T-helper 9 cell (primary cell): ENCODE measurements at places on chromosomes 6 and 20.

- DNase-seq, result no peak
Measured at GRCh38 chr20:7841291-7841970, 98.8 kb downstream of the HAO1 start.

DNA sequence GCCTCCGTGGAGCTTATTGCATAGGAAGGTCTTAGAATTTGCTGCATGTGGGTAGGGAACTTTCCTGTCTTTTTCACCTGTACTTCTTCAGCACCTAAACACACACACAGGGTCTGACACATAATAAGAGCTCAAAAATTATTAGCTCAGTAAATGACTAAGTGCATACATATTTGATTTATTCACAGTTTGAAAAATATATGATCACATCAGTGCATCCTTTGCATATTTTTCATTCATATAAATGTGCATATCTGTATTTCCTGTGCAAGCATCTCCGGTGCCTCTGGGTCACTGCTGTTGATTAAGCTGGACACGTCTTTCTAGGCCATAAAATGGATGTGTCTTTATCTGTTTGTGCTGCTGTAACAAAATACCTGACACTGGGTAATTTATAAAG, 234.7 kb downstream of the UST start:
- no peak for DNase-seq

- DNase-seq, result peak; percentile 86
Measured at GRCh38 chr6:42547407-42548329, 16.2 kb upstream of the UBR2 start.

DNA sequence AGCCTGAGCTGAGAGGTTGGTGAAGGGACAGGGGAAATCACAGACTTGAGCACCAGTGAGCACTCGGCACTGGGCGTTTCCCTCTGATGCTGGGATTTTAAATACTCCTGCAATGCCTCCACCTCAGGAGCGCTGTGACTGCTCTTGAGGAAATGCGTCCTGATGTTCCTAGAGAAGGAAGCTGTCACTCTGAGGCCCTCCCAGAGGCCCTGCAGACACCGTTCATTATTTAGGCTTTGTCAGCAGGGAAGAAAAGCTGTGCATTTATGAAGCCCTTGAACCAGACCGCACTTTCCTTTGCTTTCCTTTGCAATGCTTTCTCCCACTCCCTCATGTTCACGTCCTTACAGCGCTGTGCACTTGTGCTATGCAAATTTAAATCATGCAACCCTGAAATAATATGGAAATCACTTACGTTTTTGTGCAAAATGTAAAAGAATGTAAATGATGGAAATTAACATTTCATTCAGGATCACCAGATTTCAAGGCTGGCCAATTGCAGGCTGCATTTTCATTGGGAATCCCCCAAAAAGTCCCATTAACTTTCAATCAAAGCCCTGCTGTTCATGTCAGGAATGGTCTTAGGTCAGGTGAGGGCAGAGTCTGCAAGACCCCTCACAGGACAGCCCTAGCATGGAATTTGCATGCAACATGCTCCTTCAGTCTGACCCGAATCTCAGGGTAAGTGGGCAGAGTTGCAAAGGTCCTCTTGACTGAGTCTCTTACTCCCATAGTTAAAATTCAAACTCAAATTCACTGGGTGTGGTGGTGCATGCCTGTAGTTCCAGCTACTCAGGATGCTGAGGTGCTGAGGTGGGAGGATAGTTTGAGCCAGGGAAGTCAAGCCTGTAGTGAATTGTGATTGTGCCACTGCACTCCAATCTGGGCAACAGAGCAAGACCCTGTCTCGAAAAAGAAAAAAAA, 45.8 kb upstream of the SYNDIG1 start:
- no peak for DNase-seq

- no peak for DNase-seq
Measured at GRCh38 chr6:2784061-2784460, 18.9 kb downstream of the WRNIP1 start.

GRCh38 chr20:20259533-20259932, 108.4 kb upstream of the INSM1 start:
- no peak for DNase-seq

GRCh38 chr6:113461153-113461932, 395.8 kb upstream of the MARCKS start:
- no peak for DNase-seq

DNA sequence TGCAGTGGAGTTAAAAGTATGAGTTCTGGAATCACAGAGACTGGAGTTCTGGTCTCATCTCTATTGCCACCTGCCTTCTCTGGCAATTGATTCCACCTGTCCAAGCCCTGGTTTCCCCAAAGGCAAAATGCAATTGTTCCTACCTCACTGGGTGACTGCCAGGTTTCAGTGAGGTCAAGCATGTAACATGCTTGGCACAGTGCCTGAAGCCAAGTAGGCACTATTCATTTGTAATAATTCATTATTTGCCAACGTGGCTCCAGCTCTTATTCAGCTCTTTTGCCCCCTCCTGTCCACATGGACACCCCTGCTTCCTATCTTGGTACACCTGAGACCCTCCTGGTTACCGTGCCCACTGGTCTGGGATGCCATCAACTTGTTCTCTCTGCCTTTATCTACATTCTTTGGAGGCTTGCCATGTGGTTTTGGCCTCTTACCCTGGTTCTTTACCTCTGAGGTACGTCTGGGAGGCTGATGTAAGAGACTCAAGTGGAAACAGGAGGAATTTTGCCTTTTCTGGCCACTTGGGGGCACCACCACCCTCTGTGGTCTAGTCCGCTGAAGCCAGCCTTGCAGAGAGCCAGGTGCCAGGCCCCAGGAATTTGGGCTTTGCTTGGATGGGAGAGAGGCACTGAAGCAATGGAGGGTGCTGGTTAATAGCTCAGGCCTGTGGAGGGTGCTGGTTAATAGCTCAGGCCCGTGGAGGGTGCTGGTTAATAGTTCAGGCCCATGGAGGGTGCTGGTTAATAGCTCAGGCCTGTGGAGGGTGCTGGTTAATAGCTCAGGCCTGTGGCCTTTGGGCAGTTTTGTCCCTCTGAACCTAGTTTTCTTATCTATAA, 1.7 kb downstream of the KCNK15 start:
- peak; percentile 25 for DNase-seq

GRCh38 chr20:38165089-38165965, at the start of gene TGM2:
Gene TGM2, minus strand, starts transcription at chr20:38165270. Its CDS starts 72 bp downstream, at chr20:38165198.
- DNase-seq, result peak; percentile 18

GRCh38 chr6:30954631-30955366, 14.0 kb downstream of the MUCL3 start:
- DNase-seq, result no peak

GRCh38 chr6:3820563-3820962, 28.6 kb upstream of the FAM50B start:
- no peak for DNase-seq

- DNase-seq, result no peak
Measured at GRCh38 chr20:5757949-5758348, 7.7 kb downstream of the SHLD1 start.

- no peak for DNase-seq
Measured at GRCh38 chr6:101294676-101295075, 98.8 kb upstream of the GRIK2 start.

- no peak for DNase-seq
Measured at GRCh38 chr6:82612475-82613039, 248.9 kb downstream of the TPBG start.

DNA sequence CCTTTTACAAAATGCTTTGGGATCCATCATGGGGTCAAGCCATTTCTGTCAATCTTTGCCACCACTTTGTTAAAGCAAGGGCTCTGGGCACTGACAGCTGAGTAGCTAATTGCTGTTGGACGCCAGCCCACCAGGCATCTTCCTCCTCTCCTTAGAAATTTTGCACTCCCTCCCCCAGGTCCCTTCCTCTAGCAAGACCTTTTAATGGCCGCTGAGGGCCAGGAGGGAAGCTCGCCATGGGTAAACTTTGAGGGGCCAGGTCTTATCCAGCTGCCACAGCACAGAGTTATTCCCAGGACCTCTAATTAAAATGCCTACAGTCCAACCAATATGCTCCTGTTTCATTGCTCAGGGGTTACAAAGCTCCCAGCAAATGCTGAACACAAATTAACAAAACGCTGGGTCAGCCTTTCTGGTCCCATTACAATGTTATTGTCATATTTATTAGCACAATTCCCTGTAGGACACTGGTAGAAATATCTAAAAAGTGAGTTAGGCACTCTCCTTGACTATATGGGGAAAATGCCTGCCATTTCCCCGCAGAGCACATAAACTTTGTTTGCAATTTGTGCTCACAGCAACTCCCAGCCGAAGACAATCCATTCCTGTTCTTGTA, 16.8 kb downstream of the SCML4 start:
- DNase-seq, result no peak

GRCh38 chr20:5886788-5887187, 63.5 kb downstream of the TRMT6 start:
- DNase-seq, result no peak

DNA sequence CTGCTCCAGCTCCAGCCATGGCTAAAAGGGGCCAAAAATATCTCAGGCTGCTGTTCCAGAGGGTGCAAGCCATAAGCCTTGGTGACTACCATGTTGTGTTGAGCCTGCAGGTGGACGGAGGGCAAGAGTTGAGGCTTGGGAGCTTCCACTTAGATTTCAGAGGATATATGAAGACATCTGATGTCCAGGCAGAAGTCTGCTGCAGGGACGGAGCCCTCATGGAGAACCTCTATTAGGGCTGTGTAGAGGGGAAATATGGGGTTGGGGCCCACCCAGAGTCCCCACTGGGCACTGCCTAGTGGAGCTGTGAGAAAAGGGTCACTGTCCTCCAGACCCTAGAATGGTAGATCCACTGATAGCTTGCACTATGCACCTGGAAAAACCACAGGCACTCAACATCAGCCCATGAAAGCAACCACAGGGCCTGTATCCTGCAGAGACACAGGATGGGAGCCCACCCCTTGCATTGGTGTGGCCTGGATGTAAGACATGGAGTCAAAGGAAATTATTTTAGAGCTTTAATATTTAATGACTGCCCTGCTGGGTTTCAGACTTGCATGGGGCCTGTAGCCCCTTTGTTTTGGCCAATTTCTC, 70.5 kb downstream of the NINL start:
- DNase-seq, result no peak

DNA sequence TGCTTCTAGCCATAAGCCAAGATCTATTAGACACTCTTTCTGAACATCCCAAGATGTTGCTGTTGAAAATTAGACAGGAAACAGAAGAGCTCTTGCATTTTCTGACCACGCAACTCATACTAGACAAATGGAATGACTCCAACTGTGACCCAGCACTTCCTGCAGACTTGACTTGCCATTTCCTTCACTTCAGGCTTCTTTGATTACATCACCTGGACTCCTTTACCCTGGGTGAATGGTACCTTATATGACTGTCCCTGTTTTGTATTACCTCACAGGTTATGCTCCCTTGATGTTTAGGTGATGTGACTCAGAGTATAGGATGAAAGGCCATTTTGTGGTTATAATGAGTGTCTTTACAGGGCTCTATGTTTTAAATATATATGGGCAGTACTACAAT, 236.1 kb downstream of the BMP2 start:
- no peak for DNase-seq

- DNase-seq, result no peak
Measured at GRCh38 chr20:19252451-19253120, 40.1 kb downstream of the SLC24A3 start.

GRCh38 chr6:54971825-54972224, 125.3 kb downstream of the FAM83B start:
- no peak for DNase-seq

DNA sequence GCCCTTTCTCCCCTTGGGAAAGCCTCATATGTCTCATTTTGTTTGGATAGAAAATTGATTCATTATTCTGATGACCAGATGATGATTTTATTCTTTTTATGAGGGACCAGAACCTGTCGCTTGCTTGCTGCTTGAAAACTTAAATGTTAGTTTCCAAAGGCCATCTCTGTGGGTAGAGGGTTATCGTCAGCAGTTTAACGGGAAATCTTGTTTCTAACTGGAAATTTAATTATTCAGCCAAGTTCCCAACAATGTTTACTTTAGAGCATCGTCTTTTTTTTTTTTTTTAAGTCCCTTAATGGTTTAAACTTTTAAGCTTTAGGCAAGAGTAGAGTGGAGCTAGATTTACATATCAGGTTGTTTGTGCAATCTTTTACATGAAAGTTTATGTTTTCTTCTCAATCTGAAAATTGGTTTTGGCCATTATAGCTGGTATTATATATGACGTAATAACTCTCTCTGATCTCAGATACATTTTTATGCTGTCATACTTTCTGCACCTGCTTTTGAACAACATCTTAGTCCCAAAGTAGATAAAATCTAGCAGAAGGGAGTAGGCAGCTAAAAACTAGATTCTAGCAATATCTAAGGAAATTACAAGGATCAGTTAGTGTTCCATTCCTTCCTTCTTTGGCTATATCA, 93.9 kb downstream of the FOXO3 start:
- no peak for DNase-seq

- DNase-seq, result no peak
Measured at GRCh38 chr6:160430751-160431150, 82.6 kb downstream of the SLC22A3 start.

GRCh38 chr6:36605560-36606391, 11.6 kb downstream of the SRSF3 start:
- DNase-seq, result no peak

DNA sequence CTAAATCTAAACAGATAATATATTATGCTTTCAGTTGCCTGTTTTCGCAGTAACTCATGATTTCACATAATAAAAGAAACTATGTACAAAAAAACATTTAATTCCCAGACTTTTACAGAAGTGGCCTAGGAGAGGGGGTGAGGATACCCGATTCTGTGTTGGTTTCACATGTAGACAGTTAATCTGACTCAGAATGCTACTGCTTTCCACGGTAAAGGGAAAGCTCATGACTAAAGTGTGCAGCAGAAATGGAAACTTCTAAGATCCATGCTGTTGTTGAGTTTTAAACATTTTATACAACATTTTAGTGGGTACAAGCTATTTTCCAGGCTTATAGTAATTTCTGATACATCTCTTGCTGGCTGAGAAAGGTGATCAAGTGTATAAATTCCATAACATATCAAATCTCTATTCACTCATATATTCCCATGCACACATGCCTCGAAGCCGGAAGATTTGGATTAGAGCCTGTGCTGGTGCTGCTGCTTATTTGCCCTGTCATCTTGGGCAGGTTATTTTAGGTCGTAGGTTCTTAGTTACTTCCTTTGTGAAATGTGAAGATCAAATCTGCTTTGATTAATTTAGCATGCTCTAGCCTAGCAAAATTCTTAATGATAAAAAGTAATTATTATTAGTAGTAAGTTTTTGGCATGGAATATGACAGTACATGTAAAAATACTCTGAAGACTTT, 896.7 kb upstream of the MAP3K7 start:
- no peak for DNase-seq

- no peak for DNase-seq
Measured at GRCh38 chr6:3273707-3274521, 15.2 kb downstream of the PSMG4 start.

DNA sequence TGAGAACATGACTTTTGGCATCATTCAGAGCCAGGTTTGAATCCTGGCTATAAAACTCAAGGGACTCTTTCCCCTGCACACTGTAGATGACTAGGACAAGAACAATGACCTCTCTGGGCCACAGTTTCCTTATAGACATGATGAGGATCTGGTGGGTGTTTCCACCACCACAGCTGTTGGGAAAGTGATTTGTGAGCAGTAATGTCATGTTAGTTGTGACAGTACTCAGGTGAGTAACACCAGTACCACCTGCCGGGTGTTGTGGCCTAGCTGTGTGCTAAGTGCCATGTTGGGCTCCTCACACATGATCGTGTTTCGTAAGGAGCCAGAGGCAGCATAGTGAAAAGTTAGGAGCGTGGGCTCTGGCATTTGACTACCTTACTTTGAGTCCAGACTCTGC, 24.1 kb downstream of the HM13 start:
- DNase-seq, result no peak

GRCh38 chr20:10655720-10656669, 17.8 kb downstream of the JAG1 start:
- DNase-seq, result no peak
